ENCODE measurements at places on chromosomes 11 and 22.

DNA sequence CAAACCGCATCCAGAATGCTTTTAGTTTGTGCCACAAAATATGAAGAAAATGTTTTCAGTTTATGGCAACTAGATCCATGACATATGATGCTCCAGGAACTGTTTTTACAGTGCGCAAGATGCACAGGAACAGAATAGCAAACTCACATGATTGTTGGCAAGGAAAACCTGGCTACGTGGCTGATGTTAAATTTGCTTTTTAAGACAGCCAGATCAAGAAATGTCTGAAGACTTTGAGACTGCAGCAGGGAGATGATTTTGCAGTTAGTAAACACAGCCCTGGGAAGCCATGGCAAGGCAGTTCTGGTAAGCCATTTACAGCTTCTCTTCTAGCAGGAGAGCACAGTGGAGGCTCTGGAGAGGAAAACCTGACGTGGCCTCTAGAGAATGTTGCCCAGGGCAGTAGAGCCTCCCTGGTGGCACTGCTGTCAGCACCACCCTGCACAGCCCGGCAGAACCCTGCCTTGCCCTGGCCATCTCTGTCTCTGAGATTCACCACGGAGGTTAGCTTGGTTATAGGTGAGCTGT, 69.8 kb upstream of the TNRC6B start:
- no peak for DNase-seq

- peak; percentile 59 for DNase-seq
These were observed 20.2 kb downstream of the FADS3 start for GRCh38 chr11:61871158-61871597.

DNA sequence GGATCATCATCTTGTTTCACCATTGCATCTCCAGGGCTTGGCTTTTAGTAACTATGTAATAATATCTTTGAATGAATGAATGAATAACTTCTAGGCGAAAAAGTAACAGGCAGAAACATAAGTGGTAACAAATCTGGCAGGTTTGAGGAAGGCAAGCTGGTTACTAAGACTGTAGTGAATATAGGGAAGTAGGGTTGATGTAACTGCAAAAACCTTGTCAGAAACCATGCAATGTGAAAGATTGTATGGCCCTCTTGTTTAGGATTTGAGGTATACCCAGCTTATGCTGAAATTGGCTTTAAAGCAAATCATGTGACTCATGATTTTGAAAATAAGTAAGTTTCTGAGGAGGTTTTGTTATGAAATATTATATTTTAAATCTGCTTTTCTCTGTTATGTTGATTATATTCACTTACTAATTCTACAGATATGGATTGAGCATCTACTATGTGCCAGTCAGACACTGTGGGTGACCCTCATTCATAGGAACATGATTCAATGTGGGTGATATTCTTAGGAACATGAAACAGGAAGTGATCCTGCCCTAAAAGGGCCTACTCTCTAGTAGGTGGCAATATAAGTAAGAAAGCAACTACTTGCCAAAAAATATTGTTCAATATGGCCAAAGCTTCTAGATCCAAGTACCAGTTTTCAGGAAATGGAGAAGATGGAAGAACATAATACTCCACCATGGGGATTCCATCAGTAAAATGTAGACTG, 115.5 kb upstream of the CCDC90B start:
- DNase-seq, result no peak

GRCh38 chr11:124199702-124200101, 16.6 kb downstream of the OR10D3 start:
- DNase-seq, result no peak

DNA sequence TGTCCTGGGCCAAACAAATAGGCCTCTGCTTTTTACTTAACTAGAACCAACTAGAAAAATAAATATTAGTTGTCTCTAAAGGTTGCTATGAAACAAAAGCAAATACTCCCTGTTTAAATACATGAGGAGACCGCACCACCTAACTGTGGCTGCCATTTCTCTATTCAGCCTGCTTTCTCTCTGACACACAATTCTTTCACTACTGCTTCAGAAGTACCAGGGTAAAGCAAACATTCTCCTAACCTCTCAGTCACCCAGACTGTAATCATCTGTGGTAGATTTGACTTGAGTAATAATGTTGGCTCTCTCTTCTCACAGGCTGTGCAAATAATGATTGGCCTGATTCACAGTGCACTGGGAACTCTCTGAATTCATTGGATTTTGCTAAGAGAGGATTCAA, 41.0 kb upstream of the MS4A8 start:
- DNase-seq, result no peak

DNA sequence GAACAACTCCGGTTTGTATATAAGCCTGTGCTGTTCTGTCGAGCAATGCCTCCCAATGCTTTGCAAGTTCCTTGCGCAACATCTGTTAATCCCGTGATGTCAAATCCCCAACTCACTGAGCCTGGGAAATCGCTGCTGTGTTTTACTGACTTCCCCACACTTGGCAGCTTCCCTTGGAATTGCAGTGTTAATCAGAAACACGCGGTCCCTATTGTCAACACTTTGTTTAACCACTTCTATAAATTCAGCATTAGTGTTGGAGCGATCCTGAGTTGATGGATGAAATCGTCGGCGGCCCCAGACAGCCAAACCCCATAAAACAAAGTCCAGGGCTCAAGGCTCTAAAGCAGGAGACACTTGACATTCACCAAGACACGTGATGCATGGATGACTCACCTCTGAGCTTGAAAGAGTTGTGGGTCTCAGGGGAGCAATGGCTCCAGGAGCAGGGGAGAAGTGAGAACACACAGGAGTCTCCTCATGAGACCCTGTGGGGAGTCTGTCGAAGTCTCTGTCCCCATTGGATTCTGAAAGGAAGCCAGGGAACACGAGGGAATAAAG, 555.3 kb downstream of the MIAT start:
- no peak for DNase-seq

GRCh38 chr22:46763051-46763705, 728 bp downstream of the TBC1D22A start:
- DNase-seq, result no peak

DNA sequence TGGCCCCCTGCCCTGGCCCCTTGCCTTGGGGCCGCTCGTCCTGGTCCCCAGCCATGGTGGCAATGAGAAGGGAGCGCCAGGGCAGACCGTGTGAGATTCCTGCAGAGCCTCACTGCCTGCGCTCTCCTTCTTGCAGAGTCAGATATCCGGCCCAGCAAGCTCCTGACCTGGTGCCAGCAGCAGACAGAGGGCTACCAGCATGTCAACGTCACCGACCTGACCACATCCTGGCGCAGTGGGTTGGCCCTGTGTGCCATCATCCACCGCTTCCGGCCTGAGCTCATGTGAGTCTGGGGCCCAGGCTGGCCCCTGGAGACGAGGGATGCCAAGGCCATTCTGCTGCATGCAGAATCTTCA, 114.1 kb downstream of the MICAL2 start:
- DNase-seq, result peak; percentile 79

- no peak for DNase-seq
These were observed 74.5 kb downstream of the NCAM1 start for GRCh38 chr11:113035708-113036107.

DNA sequence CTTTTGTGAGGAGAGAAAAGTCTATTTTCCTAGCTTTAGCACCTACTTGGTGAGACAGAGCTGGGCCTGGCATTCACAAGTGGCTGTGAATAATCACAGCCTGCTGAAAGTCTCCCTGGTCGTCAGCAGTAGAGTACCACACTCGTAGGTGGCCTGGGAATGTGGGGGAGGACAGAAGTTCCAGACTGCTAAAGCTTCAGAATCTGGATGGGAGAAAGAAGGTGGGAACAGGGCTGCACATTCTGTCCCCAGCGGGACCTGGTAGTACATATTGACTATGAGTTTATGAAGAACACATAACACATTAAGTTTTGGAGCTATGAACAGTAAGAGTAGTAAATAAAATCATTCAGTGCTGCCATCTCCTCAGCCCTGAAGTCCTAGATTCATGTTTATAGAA, 19.0 kb upstream of the LIMK2 start:
- DNase-seq, result no peak

- DNase-seq, result no peak
These were observed 8.5 kb upstream of the ARFGAP3 start for GRCh38 chr22:42865536-42865935.

DNA sequence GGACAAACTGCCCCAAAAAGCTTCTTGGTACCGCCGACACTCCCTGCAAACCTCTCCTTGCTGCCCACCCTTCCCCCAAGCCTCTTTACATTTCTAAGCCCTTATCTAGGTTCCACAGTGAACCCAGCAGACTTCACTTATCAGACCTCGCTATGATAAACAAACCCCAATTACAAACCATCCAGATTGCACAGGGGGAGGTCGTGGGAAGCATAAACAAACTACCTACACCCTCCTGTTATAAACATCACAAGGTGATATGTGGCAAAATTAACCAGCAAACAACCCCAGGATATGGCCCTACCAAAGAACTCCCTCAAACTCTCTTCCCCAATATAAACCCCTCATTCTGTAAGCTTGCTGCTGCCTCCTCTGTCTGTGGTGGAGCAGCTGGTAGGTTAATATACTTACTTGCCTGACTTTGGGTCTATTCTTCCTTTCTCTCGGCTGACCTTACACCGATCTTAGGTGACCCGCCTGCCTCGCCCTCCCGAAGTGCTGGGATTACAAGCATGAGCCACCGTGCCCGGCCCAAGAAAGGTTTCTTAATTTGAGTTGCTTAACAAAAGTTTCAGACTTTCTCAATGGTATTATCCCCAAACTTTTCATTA, 66.0 kb upstream of the TENM4 start:
- no peak for DNase-seq

DNA sequence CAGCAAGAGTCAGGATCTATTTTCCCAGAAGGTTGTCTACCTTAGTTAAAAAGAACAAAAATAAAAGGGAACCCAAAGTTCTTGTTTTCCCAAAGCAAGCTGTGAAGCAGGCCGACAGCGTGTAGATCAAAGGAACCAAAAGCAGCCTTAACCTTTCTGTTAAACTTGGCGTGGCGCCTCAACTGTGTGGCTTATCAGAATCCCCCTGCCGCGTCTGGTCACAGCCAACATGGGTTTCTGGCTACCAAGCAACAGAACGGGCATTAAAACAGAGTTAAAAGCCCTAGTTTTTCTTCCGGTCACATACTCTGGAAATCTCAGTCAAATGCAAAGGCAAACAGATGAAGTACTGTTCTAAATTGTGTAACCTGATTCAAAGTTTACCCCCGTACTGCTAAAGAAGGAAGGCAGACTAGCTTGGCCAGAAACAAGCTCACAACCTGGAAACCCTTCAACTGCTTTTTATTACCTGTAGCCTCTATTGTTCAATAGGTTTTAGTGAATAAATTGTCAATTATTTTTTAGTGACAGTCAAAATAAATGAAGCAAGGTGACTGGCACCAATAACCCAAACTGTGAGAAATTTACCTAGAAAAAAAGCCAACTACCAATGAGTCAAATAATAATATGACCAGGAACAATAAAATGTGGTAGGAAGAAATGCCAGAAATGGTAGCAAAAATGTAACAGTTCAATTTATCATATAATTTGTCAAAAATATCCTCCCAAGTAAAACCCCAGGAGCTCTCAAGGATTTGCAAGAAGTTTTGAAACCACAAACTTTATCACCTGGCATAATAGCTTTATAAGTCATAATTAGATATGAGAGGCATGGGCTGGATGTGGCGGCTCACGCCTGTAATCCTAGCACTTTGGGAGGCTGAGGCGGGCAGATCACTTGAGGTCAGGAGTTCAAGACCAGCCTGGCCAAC, 21.4 kb downstream of the CHKA start:
- DNase-seq, result no peak

DNA sequence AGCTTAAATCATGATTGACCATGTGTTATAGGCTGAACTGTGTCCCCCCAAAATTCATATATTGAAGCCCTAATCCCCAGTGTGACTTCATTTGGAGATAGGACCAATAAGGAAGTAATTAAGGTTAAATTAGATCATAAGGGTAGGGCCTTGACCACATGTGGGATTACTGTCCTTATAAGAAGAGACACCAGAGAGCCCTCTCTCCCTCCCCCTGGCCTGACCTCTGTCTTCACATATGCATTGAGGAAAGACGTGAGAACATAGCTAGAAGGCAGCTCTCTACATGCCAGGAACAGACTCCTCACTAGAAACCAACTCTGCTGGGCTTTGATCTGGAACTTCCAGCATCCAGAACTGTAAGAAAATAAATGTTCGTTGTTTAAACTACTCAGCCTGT, 13.6 kb upstream of the NUP50 start:
- DNase-seq, result no peak

GRCh38 chr11:92752122-92752521, 217.3 kb upstream of the MTNR1B start:
- no peak for DNase-seq

DNA sequence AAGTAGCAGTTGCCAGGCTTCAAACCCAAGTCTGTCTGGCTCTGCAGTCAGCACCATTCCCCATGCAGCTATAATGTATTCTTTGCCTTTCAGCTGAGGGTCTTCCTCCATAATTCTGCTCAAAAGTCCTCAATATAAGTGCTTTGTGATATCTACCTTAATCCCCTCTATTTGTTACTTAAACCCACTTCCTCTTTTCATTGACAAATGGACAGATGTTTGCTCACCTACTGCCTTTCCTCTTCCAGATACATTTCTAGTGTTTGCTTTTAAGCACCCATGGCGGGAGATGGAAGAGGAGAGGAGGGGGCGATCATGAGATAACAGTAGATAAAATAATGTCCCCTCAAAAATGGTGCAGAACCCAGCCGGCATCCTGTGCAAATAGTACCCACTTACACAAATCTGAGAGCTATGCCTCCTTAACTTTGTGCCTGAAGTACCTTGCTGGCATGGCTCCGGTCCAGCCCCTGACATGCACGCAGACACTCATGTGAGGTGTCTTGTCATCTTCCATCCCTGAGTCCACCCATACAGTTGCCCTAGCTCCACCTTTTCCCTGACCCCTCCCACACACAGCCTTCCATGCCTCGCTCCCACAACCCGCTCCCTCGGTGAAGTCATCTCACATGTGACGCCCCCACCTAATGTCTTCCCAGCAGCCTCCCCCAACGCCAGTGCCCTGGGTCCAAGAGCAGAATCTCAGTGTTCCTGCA, 109.6 kb downstream of the TRIM29 start:
- DNase-seq, result no peak

DNA sequence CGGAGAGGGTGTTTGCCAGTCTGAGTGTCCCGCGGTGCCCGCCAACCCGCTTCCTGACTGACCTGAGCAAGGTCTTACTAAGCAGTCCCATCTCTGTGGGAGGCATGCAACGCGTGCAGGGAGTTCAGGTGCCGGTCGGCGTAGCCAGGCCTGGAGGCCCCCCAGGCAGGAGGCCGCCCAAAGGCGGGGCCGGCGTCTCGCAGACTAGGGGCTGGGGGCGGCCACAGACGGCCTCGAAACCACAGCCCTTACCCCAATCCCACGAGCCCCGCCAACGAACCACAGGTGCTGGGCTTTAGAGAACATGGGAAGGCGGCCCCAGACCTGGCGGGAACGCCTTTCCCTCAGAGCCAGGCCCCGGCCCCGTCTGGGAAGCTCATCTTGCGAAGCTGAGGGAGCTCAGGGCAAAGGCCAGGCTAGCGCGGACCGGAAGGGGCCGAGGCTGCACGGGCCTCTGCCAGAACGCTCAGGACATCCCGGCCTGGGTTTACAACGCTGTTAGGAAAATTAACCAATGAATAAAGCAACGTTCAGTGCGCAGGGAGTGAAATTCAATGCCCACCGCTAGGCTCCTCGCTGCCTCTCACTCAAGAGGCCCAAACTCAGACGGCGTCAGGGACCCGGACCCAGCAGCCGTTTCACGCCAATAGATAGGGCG, 2.1 kb upstream of the MTFP1 start:
- peak; percentile 40 for DNase-seq

GRCh38 chr11:61764606-61765260, 12.3 kb downstream of the MYRF start:
- no peak for DNase-seq

GRCh38 chr11:5229356-5229755, 2.5 kb upstream of the HBB start:
- DNase-seq, result no peak
